Hepatocyte (in vitro differentiated cells): ENCODE measurements at places on chromosomes 12 and 14. TPM values are rescaled to one million over a fixed set of nuclear protein-coding genes. Genes with fewer than 3 reads are reported as not detected.

DNA sequence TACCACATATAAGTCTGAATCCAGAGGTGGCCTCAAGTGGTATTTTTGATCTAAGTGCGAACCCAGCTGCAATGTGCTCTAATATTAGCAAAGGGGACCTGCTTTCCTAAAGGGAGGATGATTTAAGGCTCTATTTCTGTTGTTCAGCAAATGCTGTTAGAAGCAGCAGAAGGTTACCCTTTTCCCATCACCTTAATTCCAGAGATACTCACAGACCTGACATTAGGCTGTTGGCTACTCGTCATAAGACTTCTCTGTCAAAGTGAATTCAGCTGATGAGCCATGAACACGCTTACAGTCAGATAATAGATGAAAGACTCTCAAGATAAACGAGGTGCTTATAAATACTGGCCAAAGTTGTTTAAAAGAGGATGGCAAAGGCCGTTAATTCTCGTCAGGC lies 308.7 kb upstream of the DDHD1 start:
- no peak for DNase-seq

DNA sequence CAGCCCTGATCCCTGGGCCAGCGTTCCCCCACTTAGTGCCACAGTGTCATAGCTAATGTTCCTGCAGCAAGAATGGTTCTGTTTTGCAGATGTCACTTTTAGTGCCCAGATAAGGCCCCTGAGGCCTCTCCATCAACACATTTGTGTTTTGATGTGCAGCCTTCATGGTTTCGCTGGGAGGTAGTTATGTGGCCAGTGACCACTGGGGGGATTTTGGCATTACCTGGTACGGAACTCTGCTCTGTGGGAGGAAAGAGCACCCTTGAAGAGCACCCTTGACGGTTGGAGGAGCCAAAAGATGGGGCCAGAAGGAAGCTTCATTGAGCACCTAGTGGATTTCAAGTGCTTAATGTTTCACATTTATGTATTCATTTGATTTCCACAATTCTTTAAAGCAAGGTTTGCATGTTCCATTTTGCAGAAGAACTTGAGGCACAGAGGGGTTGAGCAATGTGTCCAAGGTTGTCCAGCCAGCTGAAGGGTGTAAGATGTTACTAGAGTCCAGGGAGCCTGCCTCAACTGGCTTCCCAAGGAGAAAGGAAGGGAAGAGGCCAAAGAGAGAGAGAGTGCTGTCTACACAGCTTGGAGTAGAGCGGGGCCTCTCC lies 13.0 kb downstream of the SERPINA11 start:
- DNase-seq: no peak

DNA sequence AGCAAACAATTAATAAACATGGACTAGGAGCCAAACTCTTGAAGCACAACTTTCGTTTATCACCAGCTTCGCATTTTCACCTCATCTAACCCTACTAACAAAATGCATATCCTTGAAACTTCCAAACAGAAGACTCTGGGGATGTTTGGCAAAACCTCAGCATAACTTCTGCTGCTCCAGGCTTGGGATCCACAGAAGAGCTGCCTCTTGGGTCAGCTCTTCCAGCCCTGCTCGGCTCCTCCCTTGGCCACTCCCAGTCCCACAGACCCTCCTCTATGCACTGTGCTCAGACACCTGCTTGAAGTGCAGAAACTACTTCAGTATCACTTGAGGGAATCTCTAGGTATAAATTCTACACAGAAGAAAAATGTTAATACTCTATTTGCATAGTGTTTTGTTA lies 110.0 kb upstream of the AMIGO2 start:
- DNase-seq: no peak

GRCh38 chr12:102816816-102817434 lies 100.1 kb downstream of the PAH start:
- peak; percentile 65 for DNase-seq

Gene VWF
- 0.04 and 0.20 TPM in 2 replicates for total RNA-seq
